Motor neuron (in vitro differentiated cells): ENCODE measurements at places on chromosomes 16 and 17. TPM values are rescaled to one million over a fixed set of nuclear protein-coding genes. Genes with fewer than 3 reads are reported as not detected.

SERPINF2 gene
- total RNA-seq = 0.15 and 0.27 TPM in 2 replicates

ZSCAN10 gene
- 0.18 and 0.47 TPM in 2 replicates for total RNA-seq

DNA sequence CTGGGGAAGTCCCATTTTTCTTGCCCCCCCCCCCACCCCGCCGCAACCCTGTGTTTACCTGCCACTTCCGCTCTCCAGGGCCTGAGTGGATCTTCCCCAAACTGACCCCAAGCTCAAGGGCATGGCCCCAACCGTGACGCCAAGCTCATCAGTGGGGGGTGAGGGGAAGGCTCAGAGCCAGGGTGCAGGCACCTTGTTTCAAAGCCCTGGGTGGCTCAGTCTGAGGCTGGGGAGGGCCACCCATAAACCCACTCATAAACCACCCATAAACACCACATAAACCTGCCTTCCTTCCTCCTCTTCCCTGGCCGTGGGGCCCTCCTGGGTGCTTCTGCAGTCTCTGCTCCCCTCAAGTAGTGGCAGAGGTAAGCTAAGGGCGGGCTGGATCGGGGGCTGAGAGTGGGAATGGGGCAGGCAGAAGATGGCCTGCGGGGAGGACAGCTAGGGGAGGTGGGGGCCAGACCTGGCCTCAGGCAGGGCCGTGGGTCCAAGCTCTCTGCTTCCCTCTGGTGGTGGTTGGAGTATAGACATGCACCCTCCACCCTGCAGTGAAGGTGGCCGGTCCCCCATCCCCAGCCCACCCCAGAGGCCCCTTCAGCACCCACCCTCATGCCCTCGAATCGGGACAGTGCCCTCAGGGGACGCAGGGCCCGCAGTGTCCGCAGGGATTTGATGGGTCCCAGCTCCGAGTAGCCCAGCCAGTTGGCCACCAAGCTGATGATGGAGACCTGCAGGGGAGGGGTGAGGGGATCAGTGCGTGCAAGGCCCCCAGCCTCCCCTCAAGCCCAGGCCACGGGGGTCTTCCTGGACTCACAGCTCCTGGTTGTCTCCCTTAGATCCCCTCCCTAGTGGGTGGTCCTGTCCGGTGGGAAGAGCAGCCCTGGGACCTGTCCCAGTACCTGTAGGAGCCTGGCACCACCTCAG, 14.6 kb upstream of the CD79B start:
- peak; percentile 80 for ATAC-seq

DPEP3 gene
- total RNA-seq = not detected in 2 replicates

- ATAC-seq = no peak
These were observed 5.3 kb downstream of the SHPK start for GRCh38 chr17:3630781-3631180.

DNA sequence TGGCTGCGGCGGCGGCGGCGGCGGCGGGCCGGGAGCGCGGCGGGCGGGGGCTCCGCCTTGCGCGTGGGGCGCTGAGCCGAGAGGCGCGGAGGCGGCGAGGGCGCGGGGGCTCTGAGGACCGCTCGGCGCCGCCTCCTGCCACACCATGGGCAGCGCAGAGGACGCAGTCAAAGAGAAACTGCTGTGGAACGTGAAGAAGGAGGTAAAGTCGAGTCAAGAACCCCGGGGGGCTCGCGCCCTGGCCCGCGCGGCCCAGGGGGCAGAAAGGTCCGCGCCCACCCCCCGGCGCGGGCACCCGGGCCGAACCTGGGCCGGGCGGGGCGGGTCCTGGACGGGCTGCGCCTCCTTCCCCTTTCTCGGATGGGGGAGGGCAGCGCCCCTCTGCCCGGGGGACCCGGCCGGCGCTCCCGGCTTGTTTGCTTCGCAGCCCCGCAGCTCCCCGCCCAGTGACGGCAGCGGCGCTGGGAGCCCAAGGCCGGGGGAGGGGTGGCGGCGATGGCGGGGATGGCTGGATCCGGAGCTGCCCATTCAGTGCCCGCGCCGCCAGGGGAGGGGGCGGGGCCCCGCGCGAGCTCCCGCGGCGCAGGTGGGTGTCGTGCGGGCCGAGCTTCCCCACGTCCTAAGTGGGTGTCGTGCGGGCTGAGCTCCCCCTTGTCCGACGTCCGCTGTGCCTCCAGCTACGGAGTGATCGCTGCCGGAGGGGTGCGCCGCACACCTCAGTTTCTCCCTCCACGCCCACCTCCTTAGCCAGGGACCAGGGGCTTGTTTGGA, 428 bp downstream of the SGSM2 start:
- ATAC-seq = peak; percentile 57

GRCh38 chr16:4474192-4474961, at the start of gene NMRAL1:
TSS of gene NMRAL1 (minus strand) at chr16:4474625. CDS start at chr16:4474132, 493 bp downstream.
- ATAC-seq = peak; percentile 75

DNA sequence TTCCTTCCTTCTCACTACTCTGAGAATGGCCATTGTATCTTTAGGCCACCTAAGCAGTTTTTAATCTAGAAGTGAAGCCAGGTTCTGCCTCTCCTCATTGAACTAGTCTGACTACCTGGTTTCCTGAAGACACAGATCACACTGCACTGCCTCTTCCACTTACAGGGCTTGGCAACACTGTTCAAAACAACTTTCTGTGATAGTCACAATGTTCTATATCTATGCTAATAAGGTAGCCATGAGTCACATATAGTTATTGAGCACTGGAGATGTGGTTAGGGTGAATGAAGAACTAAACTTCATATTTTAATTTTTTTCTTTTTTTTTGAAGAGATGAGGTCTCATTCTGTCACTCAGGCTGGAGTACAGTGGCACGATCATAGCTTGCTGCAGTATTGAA, 26.9 kb downstream of the RND2 start:
- ATAC-seq = peak; percentile 74

- no peak for ATAC-seq
These were observed 34.8 kb downstream of the DGKE start for GRCh38 chr17:56868716-56869115.

GRCh38 chr17:42193216-42193968, 902 bp downstream of the GHDC start:
- no peak for ATAC-seq

KRTAP1-1 gene
- not detected in 2 replicates for total RNA-seq

NHLRC4 gene
- total RNA-seq = 1.0 and 1.1 TPM in 2 replicates

CSH1 gene
- total RNA-seq = 0.46 TPM in 1 of 2 replicates, not detected in the other

- no peak for ATAC-seq
These were observed 12.2 kb upstream of the BEAN1 start for GRCh38 chr16:66414891-66415290.

- ATAC-seq = no peak
These were observed 256.0 kb upstream of the MAF start for GRCh38 chr16:79856581-79856980.

DNA sequence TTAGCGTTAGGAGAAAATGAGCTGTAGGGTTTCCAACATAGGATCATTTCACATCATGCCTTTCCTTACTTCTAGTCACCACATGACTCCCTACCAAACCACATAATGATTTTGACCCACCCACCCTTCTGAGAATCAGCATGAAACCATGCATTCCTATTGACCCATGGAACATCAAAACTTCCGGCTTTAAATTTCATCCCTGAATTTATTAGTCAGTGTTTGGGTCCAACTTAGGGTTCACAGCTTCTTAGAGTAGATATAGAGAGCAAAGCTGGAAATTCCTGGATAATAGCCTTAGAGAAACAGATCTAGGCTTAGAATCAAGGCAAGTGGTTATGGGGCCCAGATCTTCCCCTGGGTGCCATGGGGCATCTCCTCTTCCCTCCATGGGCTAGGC, 162.6 kb downstream of the TOX3 start:
- no peak for ATAC-seq

DNA sequence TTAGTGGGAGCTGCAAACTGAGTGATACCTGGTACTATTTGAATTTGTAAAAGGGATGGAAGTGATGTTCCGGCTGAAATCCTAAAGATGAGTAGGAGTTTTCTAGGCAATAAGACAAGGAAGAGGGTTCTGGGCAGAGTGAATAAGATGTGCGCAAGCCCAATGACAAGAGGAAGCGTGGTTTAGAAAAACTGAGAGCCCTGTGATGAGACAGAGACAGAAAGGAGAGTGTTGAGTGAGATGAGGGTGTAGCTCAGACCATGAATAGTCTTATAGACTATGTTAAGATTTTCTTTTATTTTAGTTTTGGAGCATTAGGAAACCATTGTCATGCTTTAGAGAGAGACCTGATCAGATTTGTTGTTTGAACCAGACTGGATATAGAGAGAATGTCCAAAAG, 50.2 kb downstream of the COX10 start:
- no peak for ATAC-seq

AGRP gene
- total RNA-seq = not detected in 2 replicates

GRCh38 chr16:77784441-77785372, 3.7 kb upstream of the VAT1L start:
- ATAC-seq = no peak

PMFBP1 gene
- 1.3 and 1.5 TPM in 2 replicates for total RNA-seq

GRCh38 chr16:52558448-52558847, 11.5 kb upstream of the TOX3 start:
- ATAC-seq = no peak

COG7 gene
- total RNA-seq = 7.4 and 9.7 TPM in 2 replicates

KRT26 gene
- total RNA-seq = not detected in 2 replicates

DNA sequence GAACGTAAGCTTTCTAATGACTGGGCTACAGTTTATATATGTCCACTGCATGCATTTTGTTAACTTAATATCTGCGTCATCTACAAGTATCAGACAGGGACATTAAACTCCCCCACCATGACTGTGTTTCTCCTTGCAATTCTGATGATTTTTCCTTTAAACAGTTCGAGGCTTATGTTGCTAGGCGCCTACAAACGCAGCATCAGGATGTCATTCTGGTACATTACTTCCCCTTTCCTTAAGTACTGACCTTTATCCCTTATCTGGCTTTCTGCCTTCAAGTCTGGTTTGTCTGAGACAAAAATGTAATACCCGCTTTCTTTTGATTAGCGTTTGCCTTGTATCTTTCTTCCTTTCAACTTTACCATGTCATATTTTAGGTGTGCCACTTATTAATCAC, 362.4 kb downstream of the SLC39A11 start:
- ATAC-seq = peak; percentile 46

GLP2R gene
- total RNA-seq = 0.14 TPM in 1 of 2 replicates, not detected in the other
